ENCODE measurements at places on chromosomes 12 and 14. TPM values are rescaled to one million over a fixed set of nuclear protein-coding genes. Genes with fewer than 3 reads are reported as not detected.
A peak's percentile ranks its signal among the peaks of the same experiment; 100 is the strongest.

- H3K27me3 ChIP-seq, result no peaks in the 10 kb centered on the region
- no peaks in the 10 kb centered on the region for H3K36me3 ChIP-seq
- DNase-seq, result no peak
- H3K4me1 ChIP-seq, result no peaks in the 10 kb centered on the region
- no peak overlapping the region for H3K4me3 ChIP-seq
Measured at GRCh38 chr12:58425481-58426392, 484.4 kb downstream of the ATP23 start.

GRCh38 chr12:123571343-123571813 lies 13.0 kb upstream of the TMED2 start:
- H3K27me3 ChIP-seq, result no peaks in the 10 kb centered on the region
- no peaks in the 10 kb centered on the region for H3K4me1 ChIP-seq
- DNase-seq, result no peak
- no peak overlapping the region for H3K4me3 ChIP-seq
- H3K27ac ChIP-seq, result no peak overlapping the region

DNA sequence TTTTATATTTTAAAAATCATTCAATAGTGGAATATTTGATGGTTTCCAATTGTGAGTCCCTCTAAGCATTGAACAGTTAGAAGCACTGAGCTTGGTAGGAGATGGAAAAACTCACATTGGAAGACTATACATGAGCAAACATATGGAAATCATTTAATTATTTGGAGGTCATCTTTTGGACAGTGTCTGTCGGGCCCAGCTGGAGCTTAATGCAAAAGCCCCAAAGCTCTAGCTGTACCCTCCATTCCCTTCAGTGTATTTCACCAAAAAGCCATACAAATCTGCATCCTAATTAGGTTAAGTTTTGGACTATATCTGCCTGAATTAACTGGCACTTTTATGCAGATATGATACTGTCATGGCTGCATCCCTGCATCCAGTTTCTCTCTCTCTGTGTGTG lies 365.7 kb downstream of the FLRT2 start:
- H3K27me3 ChIP-seq, result no peaks in the 10 kb centered on the region
- DNase-seq, result no peak
- H3K4me3 ChIP-seq, result no peak overlapping the region
- no peak overlapping the region for H3K27ac ChIP-seq

DNA sequence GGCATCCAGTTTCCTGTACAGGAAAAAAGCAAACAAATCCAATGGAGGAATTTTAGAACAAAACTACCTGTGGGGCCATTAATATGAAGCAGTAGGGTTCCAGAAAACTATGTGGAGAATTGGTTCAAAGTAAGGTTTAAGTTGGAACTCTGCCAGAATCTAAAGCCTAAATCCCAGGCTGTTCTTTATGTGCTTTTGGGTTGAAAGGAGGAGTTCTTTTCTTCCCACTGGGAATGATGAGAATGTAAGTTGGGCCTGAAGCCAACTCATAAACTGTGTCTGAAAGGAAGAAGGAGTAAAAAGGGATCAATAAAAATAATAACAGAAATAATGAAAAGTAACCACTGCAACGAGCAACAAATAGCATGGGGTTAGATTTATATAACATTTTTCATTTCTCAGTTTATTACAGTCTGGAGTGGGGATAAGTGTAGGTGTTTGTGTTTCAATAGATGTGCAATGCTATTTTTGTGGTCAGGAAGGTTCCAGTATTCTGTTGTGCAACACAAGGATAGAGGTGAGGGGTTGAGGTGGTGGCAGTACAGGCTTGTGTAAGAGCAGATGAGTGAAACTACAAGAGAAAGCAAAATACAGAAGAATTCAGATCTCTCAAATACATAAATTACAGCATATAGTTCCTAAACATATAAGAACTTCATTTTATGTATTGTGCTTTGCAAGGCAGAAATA lies 373.6 kb downstream of the EMP1 start:
- H3K4me1 ChIP-seq, result no peaks in the 10 kb centered on the region
- no peak for DNase-seq
- H3K27me3 ChIP-seq, result peaks cover 5% of the 10 kb centered on the region
- no peaks in the 10 kb centered on the region for H3K36me3 ChIP-seq
- H3K4me3 ChIP-seq, result no peak overlapping the region

DNA sequence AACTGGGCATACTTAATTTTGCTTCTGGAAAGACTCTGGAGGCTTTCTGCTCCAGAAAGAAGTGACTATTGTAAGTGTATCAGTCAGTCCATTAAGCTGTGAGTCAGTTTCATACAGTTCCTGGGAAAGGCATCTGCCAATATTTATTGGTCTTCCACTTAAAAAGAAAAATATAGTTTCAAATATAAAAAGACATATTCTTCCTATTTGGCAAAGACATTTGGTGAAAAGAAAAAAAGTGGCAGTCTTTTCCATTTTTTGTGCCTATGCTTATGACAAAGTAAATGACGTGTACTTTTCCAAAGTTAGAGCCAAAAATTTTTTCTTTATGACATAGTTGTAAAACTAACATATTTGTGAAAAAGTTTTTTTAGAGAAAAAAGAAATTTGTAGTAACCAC lies 12.3 kb downstream of the TMEM30B start:
- no peaks in the 10 kb centered on the region for H3K36me3 ChIP-seq
- H3K4me3 ChIP-seq, result no peak overlapping the region
- peaks cover 18% of the 10 kb centered on the region for H3K27me3 ChIP-seq
- H3K4me1 ChIP-seq, result peaks cover 3% of the 10 kb centered on the region
- DNase-seq, result no peak
- H3K27ac ChIP-seq, result no peak overlapping the region

DNA sequence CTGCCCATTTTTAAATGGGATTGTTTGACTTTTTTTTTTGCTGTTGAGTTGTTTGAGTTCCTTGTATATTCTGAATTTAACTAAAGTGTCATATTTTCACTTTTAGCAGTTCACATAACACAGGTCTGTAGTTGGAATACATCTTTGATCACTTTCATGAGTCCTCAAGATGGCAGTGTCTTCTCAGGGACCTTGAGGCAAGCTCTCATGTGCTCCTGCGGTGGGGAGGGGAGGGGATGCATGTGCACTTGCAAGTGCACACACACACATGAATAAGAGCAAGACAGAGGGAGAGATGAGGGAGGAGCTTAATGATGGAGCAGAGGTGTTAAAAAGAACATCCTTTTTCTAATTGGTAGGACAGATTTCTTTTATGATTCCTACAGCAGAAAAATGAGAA lies 291.4 kb upstream of the OR4E1 start:
- H3K4me1 ChIP-seq, result no peaks in the 10 kb centered on the region
- no peak overlapping the region for H3K27ac ChIP-seq
- no peaks in the 10 kb centered on the region for H3K36me3 ChIP-seq
- no peak for DNase-seq
- H3K4me3 ChIP-seq, result no peak overlapping the region

DNA sequence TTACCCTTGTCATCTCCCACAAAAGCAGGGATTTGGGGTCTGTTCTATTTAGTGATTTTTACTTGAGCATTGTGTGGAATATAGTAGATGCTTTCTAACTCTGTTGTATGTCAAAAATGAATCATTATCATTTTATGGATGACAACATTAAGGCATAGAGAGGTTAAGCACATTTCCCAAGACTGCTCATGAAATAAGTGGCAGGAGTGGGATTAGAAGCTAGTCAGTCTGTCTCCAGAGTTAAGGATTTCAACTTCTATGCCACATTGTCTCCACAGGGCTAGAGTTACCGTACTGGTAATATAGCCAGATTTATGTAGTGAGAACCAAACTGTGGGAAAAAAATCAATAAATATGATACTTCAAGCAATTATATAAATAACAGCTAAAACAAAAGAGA lies 170.6 kb upstream of the DCN start:
- no peaks in the 10 kb centered on the region for H3K27me3 ChIP-seq
- H3K27ac ChIP-seq, result no peak overlapping the region
- no peak for DNase-seq
- no peaks in the 10 kb centered on the region for H3K36me3 ChIP-seq

- no peaks in the 10 kb centered on the region for H3K4me1 ChIP-seq
- no peak for DNase-seq
- no peaks in the 10 kb centered on the region for H3K36me3 ChIP-seq
- no peak overlapping the region for H3K4me3 ChIP-seq
- no peak overlapping the region for H3K27ac ChIP-seq
Measured at GRCh38 chr12:40828593-40828990, 136.4 kb downstream of the CNTN1 start.

GRCh38 chr12:105613269-105613668 lies 282.8 kb downstream of the C12orf75 start:
- no peak overlapping the region for H3K27ac ChIP-seq
- no peaks in the 10 kb centered on the region for H3K27me3 ChIP-seq
- no peaks in the 10 kb centered on the region for H3K36me3 ChIP-seq
- no peak overlapping the region for H3K4me3 ChIP-seq
- no peak for DNase-seq

DNA sequence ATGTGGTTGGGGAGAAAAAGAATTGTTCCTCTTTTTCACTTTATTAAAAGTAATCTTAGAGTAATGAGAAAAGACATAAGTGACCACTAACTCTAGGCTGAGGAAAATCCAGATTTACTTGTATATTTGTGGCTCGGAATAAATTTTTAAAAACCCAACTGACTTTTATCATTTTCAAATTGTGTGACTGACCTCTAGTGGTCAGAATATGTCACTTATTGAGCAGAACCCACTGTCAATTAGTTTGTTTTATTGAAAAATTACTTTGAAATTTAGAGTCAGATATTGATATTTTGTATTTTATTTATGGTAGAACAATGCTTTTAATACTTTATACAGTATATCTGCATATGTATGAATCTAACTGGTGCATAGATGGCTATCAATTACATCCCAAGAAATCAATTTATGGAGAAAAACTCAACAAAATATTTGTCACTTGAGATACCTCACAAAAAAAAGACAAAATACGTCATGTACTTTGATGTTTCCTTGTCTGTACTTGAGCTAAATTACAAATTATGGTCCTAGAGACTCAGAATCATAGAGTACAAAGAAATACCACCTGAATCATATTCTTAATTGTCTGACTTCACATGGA lies 229.4 kb downstream of the CNTN1 start:
- H3K27me3 ChIP-seq, result no peaks in the 10 kb centered on the region
- no peak overlapping the region for H3K27ac ChIP-seq
- H3K4me3 ChIP-seq, result no peak overlapping the region
- peak; percentile 12 for DNase-seq
- no peaks in the 10 kb centered on the region for H3K4me1 ChIP-seq

GRCh38 chr12:176321-177181 lies 37.4 kb downstream of the SLC6A12 start:
- H3K4me3 ChIP-seq, result no peak overlapping the region
- H3K4me1 ChIP-seq, result peaks cover 6% of the 10 kb centered on the region
- no peak for DNase-seq
- H3K36me3 ChIP-seq, result no peaks in the 10 kb centered on the region
- H3K27ac ChIP-seq, result no peak overlapping the region

DNA sequence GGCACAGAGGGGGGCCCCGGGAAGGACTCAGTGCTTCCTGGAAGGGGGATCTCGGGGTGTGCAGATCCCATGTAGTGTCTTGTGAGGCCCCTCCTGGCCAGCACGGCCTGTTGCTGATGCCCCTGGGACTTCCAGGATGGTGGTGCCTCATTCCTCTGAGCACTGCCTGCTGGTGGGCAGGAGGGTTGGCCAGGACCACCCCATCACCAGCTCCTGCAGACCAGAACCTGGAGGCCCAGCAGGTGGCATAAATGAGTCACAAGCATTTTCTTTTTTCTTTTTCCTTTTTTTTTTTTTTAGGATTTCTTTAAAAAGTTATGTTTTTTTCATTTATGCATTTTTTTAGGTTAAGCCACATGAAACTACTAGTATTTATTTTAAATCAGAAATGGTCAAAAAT lies 8.0 kb downstream of the MMP17 start:
- no peaks in the 10 kb centered on the region for H3K27me3 ChIP-seq
- no peak overlapping the region for H3K4me3 ChIP-seq
- H3K4me1 ChIP-seq, result peaks cover 3% of the 10 kb centered on the region
- peak; percentile 15 for DNase-seq

Gene TAS2R9
- not detected for polyA plus RNA-seq

Gene CGRRF1
- 18.6 TPM for polyA plus RNA-seq

Gene DBX2
- polyA plus RNA-seq, result not detected

Gene EPYC
- polyA plus RNA-seq, result not detected
